Urinary bladder (tissue), 4 donors: ENCODE measurements at places on chromosomes 4 and X. TPM values are rescaled to one million over a fixed set of nuclear protein-coding genes. Genes with fewer than 3 reads are reported as not detected.
A peak's percentile ranks its signal among the peaks of the same experiment; 100 is the strongest.

GRCh38 chrX:626745-627509 is 3.7 kb upstream of the SHOX start:
- no peak for DNase-seq

DNA sequence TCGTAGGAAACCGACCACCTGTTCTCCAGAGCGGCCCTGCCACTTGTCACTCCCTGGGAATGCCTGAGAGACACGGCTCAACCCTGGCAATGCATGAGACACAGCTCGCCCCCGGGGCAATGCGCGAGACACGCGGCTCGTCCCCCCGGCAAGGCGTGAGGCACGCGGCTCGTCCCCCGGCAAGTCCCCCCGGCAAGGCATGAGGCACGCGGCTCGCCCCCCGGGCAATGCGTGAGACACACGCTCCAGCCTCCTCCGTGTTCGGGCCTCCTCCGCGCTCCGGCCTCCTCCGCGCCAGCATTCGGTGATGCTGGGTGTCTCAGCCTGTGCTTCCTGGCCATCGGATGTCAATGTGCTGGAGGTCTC is 27.5 kb upstream of the CPLX1 start:
- no peak for DNase-seq

- no peak for DNase-seq
Observed at GRCh38 chrX:153578200-153578835, 20.6 kb downstream of the CCNQ start.

DNA sequence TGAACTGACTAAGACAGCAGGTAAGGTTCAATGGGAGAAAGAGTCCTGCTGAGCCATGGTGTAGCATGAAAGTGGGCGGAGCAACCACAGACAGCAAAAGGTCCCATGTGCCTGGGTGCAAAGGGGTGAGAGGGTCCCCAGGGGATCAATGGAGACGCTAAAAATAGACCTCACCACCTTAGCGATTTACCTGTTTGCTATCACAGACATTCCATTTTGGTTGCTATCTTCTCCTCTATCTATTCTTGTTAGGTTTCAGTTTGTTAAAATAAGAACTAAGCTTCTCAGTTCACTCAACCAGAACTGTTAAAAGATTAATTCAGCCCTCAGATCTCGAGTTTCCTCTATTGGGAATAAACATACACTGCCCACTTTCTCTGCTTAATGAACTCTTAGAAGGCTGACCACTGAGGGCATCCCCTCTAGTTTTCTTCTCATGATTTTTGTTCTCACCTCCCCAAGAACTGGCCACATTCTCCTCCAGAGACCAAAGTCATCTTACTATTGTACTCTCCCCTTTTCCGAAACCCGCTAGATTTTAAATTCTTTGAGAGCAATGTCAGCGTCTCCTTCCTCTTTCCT is 136.7 kb downstream of the PARM1 start:
- no peak for DNase-seq

DNA sequence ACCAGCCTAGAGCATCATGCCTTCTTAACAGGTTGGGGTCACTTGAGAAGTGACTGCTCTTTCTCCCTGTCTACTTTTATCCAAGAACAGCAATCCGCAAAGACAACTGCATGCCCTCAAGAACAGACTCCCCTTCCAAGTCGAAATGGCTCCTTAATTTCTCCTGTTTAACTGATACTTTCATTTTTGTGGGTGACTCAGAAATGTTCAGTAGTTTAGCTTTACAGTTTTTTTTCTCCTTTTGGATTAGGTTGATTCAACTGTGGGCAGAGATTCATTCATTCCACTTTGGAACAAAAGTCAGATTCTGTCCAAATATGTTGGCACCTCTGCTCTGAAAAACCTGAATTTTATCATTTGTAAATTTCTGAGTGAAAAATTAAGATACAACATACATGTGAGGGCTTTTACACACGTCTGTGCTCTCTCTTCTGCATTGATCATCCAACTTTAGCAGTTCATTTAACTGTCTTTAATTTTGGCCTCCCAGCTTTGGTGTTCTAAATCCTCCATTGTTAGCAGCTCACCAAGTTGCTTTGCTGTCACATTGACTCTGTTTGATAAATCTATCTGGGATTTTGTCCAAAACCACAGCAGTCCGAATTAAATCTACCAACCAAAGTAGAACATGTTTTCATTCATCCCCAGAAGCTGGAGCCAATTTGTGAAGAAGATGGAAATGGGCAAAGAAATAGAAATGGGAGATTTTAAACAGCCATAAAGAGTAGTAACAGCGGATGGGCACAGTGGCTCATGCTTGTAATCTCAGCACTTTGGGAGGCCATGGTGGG is 50.0 kb downstream of the HOPX start:
- no peak for DNase-seq

DNA sequence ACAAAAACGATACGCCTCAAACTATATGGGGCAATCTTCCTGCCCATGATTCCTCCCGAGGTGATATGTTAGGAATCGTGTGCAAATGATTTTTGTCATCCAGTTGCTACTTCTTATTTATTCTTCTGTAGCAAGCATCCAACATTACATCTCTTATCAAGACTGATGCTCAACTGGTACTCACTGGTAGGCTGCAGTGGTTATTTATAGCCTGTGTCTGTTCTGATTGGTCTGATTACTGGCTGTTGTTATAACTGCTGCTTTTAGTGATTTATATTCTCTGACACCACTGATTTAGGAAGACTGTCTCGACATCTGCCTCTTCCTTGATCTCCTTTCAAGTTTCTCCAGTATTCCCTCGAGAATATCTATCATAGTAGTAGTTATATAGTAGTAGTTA is 165.8 kb downstream of the LARP7 start:
- no peak for DNase-seq

GRCh38 chr4:7239844-7240243 is 47.5 kb downstream of the SORCS2 start:
- DNase-seq = no peak

GRCh38 chr4:40502934-40503333 is 126.7 kb downstream of the RBM47 start:
- DNase-seq = no peak

DNA sequence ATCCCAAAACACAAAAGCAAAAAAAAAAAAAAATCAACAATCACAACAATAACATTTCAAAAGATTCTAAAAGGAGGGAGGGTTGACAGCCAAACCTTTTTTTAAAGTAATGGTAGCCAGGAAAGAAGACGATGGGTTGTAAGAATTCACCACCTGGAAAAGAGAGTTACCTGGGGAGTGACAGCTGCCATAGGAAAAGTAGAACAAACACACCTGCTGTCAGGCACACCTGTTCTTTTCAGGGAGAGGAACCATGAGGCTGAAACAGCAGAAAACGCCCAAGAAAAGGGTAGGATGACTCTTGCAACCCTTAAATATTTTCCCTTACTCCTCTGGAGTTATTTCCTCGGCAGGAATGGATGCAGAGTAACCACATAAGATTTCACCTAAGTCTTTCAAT is 388.4 kb upstream of the TEX13C start:
- DNase-seq = no peak

DNA sequence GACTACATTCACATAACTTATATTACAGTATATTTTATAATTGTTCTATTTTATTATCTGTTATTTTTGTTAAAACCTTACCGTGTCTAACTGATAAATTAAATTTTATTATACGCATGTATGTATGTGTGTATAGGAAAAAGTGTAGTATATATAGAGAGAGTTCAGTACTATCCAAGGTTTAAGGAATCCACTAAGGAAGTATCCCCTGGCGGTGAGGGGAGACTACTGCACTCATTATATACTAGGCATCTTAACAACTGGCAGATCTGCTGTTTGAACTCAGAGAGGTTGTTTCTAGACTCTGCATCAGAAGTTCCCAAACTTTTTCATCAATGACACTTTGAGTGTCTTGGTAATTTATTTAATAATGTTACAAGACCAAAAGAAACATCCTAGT is 70.9 kb downstream of the NDST4 start:
- DNase-seq = no peak

DNA sequence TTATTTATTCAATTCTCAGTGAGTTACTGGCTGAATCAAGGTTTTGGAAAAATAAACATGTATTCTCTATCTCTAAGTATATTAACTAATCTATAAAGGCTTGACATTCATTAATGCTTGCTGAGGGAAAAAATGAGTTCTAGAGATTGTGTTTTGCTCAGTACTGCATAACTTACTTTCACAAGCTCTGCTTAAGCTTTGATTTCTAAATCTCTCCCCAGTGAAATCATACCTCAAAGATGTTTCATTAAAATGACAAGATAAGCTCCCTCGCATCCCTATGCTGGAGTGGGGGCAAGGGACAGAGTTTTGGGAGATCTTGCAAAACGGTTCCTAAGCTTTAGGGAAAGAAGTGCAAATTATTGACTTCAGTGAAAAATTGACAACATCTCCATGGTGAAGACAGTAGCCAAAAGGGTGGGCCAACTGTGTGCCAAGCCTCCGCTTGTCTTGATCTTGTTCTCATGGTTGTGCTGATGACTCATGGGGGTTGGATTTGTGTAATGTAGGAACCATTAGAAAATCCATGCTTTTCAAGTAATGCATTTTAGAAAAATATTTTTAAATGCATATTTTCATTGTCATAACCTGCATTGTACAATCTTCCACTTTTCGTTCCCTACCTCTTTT is 521.4 kb downstream of the RPA4 start:
- DNase-seq = no peak

GRCh38 chr4:7519638-7520376 is 85.1 kb upstream of the PSAPL1 start:
- no peak for DNase-seq

- peak; percentile 53 for DNase-seq
Observed at GRCh38 chr4:118918388-118918787, 29.7 kb downstream of the SYNPO2 start.

DNA sequence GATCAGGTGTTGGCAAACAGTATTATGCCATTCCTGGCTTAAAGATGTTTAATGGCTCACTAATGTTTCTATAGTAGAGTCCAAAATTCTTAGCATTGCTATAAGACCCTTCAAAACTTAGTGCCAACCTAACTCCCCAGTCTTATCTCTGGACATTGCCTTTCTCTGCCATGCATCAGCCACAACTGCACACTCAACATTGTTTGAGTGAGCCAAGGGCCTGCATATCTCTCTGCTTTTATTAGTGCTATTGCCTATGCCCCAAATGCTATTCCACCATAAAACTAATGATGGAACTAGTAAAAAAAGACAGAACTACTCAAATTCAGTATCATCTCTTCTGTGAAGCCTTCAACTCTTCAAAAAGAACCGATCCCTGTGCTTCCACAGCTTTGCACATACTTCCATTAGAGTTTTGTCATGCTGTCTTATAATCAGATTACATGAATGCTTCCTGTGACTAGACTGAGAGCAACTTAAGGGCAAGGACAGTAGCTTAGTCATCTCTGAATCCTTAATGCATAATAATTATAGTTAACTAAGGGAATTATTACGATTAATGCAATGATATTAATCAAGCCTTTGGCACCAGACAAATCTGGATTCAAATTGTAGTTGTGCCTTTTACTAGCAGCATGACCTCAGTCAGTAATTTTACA is 53.7 kb downstream of the CHM start:
- DNase-seq = no peak

- no peak for DNase-seq
Observed at GRCh38 chr4:19438233-19438632, 813.5 kb upstream of the SLIT2 start.

DNA sequence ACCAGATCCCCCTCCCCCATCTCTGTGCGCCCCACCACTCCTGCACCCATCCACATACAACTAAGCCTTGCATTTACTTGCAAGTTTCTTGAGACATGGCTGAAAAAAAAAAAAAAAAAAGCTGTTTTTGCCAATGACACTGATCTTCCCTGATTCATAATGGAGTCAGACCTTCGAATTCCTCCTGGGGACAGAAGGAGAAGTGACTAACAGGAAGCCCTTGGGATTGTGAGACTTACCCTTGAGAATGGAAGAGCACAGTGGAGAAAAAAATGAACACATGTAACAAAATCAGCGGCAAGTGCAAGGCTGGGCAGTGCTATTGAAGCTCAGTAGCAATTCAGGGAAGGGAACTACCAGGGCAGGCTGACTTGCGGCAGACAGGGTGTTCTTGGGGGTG is 288.4 kb downstream of the BCOR start:
- DNase-seq = no peak

DNA sequence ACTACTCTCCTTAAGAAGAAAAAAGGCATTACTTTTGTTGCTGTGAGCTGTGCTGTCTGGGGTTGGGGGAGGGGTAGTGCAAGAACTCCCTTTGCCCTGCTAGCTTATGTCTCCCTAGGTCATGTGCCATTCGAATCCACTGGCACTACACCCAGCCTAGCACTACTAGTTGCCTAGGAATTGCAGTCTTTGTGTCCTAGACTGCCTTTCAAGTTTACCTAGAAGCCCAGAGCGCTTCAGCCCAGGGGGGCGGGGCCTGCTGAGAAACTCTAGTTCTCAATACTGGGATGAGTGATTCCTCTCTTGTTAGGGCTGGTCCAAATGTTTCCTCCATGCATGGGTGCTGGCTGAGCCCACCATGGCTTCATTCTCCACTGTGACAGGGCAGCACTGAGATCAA is 1011.5 kb downstream of the PCDH19 start:
- DNase-seq = no peak

DNA sequence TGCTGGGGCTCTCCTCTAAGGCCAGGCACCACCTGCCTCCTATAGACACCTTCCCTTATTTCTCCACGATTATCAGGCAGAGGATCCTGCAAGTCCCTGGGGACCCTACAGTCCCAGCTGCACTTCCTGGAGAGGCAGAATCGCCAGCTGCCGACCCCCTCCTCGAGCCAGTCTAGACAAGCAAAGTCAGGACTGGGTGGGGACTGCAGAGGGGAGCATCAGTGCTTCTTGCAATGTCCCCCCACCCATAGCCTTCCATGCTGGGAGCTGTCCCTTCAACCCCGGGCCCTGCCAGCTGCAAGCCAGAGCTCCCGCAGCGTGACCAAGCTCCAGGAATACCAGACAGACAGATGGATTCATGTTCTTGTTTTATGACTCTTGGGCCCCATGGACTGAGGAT is 1.4 kb upstream of the CRMP1 start:
- DNase-seq = no peak

DNA sequence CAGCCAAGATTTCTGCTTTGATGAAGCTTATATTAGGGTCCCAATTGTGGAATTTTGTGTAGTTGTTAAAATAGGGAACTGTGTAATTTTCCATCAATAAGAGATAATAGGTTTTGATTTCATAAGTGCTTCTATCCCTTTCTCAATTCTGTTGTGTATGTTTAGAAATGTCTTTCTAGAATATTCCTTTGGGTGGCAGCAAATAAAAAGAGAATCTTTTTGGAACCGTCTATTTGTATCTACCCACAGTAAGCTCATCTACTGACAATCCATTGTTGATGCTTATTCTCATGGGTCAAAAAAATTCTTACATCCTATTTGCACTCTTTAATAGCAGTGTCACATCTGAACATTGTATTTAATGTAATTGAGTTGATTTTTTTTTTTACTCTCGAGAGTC is 61.7 kb downstream of the TMA16 start:
- no peak for DNase-seq

The TLR2 gene
- 13.3 TPM for total RNA-seq

The GPRASP1 gene
- total RNA-seq = 32.0 TPM

The MAGEE1 gene
- total RNA-seq = 1.7 TPM

The DKK2 gene
- total RNA-seq = 27.3 TPM

The DCLK2 gene
- 22.2 TPM for total RNA-seq

The PLXNB3 gene
- 5.9 TPM for total RNA-seq
